Activated CD8-positive, alpha-beta T cell treated with anti-CD3 and anti-CD28 coated beads for 36 hours (primary cell): ENCODE measurements at places on chromosomes 13 and 19. TPM values are rescaled to one million over a fixed set of nuclear protein-coding genes. Genes with fewer than 3 reads are reported as not detected.
A peak's percentile ranks its signal among the peaks of the same experiment; 100 is the strongest.

Gene SPRED3
- 1.5 TPM for total RNA-seq

- DNase-seq = no peak
Measured at GRCh38 chr13:25910991-25911419, 140.8 kb downstream of the SHISA2 start.

Gene PODNL1
- not detected for total RNA-seq

DNA sequence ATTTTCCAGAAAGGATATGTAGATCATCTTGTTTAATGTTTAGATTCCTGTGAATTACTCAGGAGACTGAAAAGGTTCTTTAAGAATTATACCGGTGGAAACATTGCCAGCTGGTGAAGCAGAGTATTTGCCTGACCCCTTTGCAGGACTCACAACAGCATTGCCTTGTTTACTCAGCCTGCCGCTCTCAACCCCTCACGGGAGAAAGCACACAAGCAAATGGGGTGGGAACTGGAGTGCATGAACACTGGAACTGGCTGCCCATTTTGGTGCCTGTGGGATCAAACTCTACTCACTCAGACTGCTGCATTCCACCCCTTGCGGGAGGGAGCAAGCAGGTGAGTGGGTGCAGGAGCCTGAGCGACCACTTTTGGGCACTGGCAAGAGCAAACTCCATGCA, 804.7 kb upstream of the SLITRK1 start:
- no peak for DNase-seq

GRCh38 chr19:6241680-6242377, 37.9 kb downstream of the MLLT1 start:
- DNase-seq = no peak

GRCh38 chr19:43224855-43225253, 19.4 kb upstream of the PSG4 start:
- no peak for DNase-seq

- DNase-seq = no peak
Measured at GRCh38 chr13:55439450-55439849, 1701.3 kb upstream of the PRR20A start.

DNA sequence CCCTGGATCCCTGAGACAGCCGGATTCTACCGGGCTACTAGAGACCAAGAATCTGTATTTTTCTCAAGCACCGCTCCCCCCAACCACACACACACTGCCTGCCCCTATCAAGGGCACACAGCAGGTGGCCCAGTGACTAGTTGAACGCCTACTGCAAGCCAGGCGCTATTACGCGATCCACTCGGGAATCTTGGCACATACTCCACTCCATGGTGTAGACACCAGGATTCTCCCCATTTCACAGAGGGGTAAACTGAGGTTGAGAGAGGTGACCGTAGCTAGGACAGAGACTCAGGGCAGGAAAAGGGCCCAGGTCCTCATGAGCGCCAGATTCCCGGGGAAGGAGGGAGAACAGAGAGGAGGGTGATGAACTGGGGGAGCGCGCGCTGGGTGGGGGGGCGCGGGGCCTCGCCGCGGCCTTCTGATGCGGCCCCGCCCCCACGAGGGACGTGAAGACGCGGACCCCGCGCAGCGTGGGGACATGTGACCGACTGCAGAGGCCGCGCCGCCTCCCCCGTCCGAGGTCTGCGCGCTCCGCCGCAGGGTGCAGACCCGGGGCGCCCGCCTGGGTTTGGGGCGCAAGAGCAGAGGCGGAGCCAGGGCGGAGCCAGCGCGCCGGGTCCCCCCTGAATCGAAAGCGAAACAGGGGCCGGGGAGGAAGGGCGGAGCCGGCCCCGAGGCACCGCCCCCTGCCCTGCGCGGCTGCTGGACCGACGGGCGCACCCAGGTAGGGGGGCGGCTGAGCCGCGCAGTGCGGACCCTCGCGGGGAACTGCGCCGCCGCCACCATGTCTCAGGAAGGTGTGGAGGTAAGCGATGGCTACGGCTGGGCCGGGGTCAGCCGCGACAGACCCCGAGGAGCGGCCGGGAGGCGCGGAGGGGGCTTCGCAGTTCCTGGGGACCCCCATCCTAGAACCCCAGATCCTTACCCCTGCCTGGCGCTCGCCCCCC, at the start of gene SHFL:
TSS of gene SHFL (plus strand) at position 677 of the 950 bp plus-strand sequence. CDS start at position 788, 111 bp downstream.
- DNase-seq = peak; percentile 85

DNA sequence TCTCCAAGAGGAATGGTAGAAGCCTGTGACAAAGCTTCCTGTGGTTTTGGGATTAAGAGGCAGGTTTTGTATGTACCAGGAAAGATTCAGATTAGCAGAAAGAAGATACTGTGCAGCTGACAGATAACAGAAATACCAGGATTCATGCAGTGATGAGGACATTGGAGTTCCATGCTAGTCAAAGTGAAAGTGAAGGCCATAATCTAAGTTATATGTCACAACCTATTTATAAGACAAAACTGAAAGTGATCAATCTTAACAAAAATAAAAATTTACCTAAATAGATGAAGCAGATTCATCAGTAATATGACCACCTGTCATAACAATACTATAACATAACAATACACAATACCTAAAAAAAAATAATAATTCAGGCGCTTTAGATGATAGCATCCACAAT, 1305.2 kb upstream of the PCDH9 start:
- DNase-seq = no peak

Gene C1QTNF9
- total RNA-seq = not detected

DNA sequence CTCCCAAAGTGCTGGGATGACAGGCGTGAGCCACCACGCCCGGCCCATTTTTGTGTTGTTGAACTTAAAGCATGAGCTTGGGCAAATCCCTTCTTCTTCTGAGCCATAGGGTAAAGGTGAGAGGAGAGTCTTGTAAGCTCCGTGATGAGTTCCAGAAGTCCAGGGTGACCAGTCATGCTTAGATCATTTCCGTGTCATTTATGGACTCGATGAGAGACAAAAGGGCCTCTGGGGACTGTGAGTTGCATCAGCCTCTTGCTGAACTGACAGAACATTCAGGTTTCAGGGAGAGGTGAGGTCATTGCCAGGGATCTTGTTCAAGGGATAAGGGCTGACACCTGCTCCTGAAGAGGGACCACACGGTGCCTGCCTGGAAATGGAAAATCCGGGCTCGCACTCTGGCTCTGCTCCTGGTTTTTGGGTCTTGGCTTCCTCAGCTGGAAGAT, 53.6 kb downstream of the GADD45B start:
- no peak for DNase-seq

GRCh38 chr19:814152-815078, 7.3 kb downstream of the PLPPR3 start:
- DNase-seq = peak; percentile 27

DNA sequence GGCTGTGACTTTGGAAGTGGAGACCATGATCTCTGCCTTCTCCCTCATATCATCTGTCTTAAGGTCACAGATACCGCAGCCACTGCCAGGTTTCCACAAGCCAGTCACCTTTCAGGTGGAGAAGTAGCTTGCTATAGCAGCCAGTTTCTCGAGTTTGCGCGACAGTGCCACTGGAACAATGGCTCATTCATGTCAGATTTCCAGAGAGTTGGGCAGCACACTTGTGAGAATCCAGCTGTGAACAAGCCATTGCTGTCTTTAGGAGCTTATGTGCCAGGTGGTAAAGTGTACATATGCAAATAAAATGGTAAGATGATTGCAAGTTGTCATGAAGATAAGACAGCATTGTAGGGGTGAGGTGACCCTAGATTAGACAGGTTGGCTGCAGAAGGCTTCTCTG, 22.3 kb downstream of the GARRE1 start:
- DNase-seq = no peak

- DNase-seq = no peak
Measured at GRCh38 chr13:32136716-32137115, 105.1 kb downstream of the FRY start.

DNA sequence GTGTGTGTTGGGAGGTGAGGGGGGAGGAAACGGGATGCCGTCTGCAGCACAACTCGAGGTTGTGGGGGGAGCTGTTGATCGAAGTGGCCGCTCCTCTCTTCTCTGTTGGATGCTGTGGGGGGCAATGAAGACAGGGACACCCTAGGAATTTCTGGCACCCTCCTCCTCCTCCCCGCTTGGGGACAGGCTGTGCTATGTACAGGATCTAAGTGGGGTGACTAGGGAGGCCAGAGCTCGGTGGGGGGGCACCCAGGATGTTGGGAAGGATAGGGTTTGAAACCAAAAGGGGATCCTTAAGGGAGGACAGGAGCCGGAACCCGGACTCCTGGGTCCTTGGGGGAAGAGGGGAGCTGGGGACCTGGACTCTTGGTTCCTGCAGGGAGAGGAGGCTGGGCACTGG, 2.0 kb downstream of the GRIN2D start:
- DNase-seq = no peak

DNA sequence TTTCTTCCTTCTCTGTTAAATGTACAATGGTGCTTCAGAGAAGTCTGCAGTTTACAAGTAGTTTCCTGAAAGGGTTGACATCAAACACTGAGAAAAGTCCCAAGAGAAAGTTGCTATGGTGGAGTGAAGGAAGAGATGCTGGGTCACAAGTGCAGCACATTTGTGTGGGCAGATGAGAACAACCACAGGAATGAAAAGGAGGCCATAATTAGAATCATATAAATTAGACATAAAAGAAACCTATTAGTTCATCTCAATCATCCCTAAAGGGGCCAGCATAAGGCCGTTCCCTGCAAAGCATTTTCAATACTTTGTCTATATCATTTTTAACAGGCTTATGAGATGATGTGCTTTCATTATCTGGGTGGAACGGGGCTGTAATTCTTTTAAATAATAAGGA, 359.2 kb downstream of the IRS2 start:
- DNase-seq = no peak

- DNase-seq = no peak
Measured at GRCh38 chr19:3455960-3456601, 24.2 kb downstream of the SMIM24 start.

DNA sequence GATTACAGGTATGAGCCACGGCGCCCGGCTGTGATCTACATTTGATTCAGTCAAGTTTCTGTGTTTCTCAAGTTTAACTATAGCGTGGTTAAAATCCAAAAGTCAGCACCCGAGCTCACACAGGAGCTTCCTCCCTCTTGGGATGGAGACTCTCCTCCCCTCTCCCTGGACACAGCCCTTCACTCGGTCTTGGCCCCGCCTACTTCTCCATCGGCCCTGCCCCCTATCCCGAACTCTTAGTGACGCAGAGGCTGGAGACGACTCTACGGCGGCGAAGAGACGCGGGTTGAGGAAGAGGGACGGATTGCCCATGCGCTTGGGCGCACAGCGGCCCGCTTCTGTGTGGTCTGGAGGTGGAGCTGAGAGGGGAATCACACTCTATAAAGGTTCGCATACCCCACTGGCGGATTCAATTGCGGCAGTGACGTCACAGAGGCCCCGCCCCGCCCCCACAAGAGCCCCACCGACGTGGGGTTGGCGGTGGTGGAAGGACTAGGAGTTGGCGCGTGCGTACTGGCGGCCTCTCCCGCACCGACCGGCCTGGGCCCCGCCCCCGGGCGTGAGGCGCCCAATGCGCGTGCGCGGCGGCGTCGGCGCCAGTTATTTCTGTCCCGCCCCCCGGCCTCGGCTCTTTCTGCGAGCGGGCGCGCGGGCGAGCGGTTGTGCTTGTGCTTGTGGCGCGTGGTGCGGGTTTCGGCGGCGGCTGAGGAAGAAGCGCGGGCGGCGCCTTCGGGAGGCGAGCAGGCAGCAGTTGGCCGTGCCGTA, at the start of gene TRIM28:
TSS of gene TRIM28 (plus strand) at position 239 of the 765 bp plus-strand sequence. CDS start 694 bp downstream, outside the sequence.
- peak; percentile 100 for DNase-seq

DNA sequence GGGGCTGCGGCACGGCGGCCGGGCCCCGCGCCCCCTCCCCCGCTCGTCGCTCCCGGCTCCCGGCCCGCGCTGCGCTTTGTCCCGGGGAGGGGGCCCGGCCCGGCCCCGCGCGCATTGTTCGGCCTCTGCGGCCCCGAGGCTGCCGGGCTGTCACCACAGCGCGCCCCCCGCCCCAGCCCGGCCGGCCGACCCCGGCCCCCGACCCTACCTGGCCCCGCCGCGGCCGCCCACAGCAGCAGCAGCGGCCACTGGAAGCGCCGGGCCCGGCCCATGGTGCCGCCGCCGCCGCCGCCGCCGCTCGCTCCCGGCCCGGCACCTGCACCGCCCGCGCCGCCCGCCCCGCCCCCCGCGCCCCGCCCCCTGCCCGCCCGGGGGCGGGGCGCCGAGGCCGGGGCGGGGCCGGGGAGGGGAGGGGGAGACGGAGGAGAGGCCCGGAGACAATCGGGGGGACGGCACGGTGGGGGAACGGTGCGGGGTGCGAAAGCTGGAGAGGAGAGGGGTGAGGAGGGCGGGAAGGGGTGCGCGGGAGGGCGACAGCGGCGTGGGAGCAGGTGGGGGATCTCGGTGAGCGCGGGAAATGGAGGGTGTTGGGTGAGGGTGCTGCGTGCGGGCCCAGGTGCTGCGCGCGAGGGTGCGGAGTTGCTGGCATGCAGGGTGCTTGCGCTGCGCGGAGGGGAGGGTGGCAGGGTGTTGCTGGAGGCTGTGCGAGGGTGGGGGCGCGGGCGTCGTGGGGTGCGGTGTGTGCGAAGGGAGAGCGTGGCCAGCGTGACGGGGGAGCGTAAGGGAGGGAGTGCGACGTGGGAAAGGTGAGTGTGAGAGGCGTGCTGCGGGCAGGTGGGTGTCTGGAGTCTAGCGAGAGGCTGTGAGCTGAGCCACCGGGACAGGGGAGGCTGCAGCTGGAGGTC, at the start of gene CADM4:
TSS of gene CADM4 (minus strand) at position 332 of the 905 bp plus-strand sequence. CDS start at position 272, 60 bp downstream.
- DNase-seq = peak; percentile 49

GRCh38 chr13:71829547-71829946, 37.5 kb downstream of the DACH1 start:
- no peak for DNase-seq

Gene PPP1R15A
- 81.2 TPM for total RNA-seq

- DNase-seq = no peak
Measured at GRCh38 chr19:18992696-18993095, 40.6 kb downstream of the SUGP2 start.

DNA sequence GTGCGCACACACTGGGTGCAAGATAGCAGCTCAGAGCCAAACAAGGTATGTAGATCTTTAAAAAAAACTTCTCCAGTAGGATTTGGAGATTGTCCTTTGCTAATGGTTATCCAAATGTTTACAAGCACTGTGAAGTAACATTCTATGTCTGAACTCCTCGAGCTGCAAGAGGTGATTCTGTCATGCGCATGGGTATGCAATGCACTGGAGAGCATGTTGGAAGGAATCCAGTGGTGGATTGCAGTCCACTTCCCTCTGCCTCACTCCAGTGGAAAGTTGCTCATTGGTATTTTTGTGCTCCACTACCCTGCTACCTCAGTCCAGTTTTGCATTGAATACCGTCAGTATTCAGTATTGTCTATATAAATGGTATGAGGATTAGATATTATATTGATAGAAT, 132.1 kb downstream of the ATP8A2 start:
- no peak for DNase-seq

GRCh38 chr13:44629465-44630183, 53.5 kb upstream of the TSC22D1 start:
- no peak for DNase-seq

GRCh38 chr19:50365434-50366306, at the start of gene NAPSA:
Gene NAPSA, minus strand, starts transcription at chr19:50365639. Its CDS starts 18 bp downstream, at chr19:50365621.
- peak; percentile 28 for DNase-seq

Gene PIH1D1
- total RNA-seq = 126 TPM

Gene C1QTNF9B
- not detected for total RNA-seq
